Activated CD4-positive, alpha-beta T cell treated with anti-CD3 and anti-CD28 coated beads, Interleukin-2, amount 50 U/mL, for 4 hours (primary cell): ENCODE measurements at places on chromosomes 3 and 15.
A peak's percentile ranks its signal among the peaks of the same experiment; 100 is the strongest.

GRCh38 chr3:178086144-178086825, 450.0 kb upstream of the KCNMB2 start:
- no peak for DNase-seq

DNA sequence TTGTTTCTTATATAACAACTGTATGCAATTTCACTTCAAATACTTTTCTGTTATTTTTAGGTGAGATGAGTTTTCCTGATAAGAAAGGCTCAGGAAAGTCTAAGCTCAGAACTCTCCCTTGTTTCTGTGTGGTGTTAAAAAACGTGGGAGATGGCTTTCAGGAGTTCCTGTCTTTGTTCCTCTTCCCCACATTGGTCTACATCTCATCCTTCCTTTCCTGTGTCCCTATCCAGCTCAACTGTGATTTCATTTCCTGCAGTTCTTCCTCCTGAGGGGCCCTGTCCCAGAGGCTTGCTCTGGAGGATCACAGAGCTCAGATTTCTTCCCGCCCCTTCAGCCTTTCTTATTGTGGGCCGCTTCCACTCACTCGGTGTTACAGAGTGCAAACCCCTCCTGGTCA, 11.2 kb downstream of the SEC13 start:
- no peak for DNase-seq

GRCh38 chr15:74382004-74382816, 14.8 kb upstream of the CYP11A1 start:
- peak; percentile 64 for DNase-seq

DNA sequence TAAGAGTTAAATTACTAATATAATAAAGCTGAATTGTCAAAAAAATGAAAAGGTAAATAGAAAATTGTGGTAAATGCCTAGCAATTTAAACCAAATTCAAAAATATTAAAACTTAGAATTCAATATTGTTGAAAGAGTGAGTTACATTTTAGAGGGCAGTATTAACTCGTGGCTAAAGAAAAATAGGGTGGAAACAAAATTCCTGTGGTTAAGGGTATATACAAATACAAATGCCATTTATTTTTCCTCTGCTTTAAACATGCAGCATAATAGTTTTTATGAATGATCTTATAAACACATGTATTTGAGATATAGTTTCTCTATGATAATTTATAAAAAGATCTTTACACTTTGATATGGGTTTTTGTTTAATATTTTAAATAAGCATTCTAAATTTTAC, 79.0 kb downstream of the NEDD4 start:
- DNase-seq, result no peak

GRCh38 chr3:169090559-169090958, 573.0 kb downstream of the MECOM start:
- no peak for DNase-seq

GRCh38 chr3:168289471-168290008, 193.8 kb upstream of the GOLIM4 start:
- DNase-seq, result no peak

DNA sequence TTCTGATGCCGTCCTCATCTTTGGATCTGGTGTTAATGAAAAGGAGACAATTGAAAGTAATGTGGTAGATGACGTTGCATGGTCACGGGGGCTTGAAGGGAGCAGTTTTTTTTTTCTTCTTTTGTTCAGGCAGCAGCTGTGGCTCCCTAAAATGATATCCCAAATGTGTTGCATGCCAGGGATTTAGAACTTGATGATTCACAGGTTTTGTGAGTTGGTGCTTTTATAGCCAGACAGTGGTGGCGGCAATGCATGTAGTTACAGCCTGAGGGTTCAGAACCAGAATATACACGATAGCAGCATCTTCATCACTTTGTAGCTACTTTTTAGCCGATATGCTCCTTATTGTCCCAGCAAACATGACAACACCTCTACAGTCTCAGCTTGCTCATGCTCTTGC, 133.4 kb downstream of the CHST2 start:
- no peak for DNase-seq

DNA sequence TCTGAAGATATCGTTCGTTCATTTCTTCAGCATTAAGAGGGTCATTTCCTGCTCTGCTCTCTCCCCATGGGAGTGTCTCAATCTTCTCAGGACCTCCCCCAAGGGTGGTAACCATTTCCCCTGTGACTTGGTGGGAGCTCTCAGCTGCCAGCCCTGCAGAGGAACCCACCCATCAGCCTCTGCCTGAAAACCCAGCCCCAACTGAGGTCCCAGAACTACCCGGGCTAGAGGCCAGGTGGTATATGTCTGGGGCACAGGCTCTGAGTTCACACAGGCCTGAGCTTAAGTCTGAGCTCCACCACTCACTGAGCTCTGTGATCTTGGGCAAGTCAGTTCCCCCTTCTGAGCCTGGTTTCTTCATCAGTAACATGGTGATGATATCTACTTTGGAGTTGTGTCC, 10.0 kb upstream of the ATP2B2 start:
- no peak for DNase-seq

GRCh38 chr15:49418811-49419210, 4.2 kb upstream of the FGF7 start:
- DNase-seq, result no peak

- no peak for DNase-seq
Observed at GRCh38 chr3:30408105-30408557, 198.3 kb upstream of the TGFBR2 start.

DNA sequence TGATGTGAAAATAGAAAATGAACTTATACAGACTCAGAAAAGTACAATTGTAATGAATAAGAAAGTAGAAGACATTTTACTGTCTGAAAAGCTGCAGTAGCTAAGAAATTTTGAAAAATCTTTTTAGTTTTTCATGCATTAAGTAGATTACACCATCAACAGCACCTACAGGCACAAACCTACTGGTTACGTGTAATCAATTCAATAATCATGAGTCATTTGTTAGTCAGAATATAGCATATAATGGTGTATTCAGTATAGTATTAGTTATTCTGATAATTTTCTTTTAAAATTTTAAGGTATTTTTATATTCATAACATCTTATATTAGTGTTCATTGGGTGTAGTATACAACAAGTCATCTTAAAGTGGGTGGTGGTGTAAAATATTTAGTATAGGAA, 550.5 kb upstream of the GBE1 start:
- no peak for DNase-seq

DNA sequence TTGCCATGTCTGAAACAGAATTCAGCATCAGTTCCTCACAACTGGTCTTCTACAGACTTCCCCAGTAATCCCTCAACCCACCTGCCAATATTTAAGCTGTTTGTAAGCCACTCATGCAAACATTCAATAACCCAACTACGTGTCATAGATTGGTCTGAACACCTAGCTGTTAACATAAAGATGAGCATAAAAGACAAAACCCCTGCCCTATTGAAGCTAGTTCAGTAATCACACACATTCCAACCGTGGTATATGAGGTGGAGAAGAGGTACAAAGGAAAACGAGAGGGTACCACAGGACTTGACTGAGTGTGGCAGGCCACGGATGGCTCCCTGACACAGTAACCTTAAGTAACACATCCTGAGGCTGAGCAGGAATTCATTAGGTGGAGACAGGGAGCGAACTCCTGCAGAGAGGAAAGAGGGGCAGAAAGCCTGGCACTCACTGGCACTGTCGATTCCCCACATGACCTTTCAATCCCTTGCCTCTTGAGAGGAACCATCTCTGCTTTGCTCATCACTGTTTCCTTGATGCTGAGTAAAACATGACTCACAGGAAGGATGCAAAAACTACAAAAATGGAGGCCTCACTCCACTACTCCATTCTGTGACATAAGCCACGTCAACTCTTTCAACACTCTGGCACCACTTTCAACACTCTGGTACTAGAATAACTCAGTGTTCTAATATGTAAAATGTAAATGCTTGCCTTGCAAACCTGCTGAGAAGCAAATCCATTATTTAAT, 31.3 kb downstream of the RPN1 start:
- no peak for DNase-seq

DNA sequence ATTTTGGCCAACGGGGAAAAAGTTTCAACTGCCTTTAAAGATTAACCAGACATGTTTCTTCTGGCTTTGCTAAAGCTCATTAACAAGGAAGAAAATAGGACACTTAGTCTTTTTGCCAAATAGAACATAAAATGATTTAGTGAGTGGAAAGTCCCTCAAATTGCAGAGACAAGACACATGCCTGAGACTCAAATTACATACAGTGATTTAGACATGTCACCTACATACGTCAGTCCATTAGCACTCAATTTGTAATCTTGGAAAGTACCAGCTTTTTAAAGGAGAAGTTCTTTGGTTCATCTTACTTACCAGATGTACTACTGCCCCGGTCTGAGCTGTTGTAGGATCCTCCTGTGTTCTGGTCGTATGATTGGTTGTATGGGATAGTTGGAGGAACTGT, 1134.2 kb downstream of the ROBO1 start:
- DNase-seq, result no peak
